ENCODE measurements at places on chromosomes 3 and 15.

DNA sequence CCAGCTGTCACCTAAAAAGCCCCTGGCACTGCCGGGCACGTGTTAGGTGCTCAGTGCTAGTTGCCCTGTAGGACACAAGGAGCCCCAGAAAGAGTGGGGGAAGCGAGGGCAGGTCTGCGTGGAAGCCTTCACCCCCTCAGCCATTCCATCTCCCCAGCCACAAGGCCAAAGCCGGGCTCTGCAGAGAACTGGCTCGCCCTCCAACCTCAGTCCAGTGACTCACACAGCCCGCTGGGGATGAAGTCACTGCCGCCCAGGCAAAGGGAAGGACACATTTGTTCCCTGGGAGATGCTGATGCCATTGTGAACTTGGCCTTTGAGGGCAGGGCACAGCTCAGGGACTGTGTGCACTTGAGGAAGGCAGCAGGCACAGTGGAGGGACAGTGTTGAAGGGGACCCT, 48.1 kb downstream of the IQSEC1 start:
- no peak for DNase-seq

GRCh38 chr15:45744236-45744589, 109.4 kb downstream of the SQOR start:
- no peak for DNase-seq

DNA sequence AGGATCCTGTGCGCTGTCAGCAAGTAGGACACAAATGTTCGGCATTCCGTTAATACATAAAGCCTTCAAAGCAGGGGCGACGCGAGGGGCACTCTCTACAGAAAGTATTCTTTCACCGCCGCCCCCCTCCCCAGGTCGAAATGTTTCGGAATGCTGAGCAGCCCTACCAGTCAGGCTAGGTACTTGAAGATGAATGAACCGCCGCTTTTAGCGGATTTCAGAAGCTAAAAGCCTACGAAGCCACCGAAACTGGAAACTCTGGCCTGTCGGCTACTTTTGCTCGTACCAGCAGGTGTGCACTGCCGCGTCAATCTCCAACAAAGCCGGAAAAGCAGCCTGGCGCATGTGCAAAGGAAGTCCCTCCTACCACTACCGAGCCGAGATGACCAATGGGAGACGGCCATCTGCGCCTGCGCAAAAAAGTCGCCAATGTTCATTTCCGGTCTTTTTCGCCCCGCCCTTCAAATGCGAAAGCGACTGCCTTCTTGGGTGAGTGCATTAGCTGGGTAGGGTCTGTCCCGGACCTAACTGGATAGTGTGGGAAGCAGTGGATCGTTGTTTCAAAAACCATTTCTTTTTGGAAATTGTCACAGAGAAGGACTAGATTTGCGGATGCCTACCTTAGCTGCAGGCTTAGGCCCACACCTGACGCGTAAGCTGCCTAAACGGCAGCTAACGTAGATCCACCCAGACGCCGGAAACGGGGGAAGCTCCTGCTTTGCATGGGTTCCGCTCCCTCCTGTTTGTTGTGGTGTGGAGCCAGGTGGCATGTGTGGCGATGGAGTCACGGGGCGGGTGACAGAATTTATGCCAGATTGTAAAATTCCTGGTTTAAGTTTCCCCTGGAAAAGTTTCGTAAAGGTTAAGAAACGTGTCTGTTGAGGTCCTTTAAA, at the start of gene WDR5B:
WDR5B (minus strand) TSS at position 301 of the 893 bp plus-strand sequence. CDS start 534 bp downstream, outside the sequence.
- DNase-seq, result no peak

GRCh38 chr15:66919421-66919820, 146.0 kb upstream of the SMAD3 start:
- no peak for DNase-seq

- no peak for DNase-seq
Measured at GRCh38 chr3:40312661-40313226, 3.2 kb downstream of the EIF1B start.

DNA sequence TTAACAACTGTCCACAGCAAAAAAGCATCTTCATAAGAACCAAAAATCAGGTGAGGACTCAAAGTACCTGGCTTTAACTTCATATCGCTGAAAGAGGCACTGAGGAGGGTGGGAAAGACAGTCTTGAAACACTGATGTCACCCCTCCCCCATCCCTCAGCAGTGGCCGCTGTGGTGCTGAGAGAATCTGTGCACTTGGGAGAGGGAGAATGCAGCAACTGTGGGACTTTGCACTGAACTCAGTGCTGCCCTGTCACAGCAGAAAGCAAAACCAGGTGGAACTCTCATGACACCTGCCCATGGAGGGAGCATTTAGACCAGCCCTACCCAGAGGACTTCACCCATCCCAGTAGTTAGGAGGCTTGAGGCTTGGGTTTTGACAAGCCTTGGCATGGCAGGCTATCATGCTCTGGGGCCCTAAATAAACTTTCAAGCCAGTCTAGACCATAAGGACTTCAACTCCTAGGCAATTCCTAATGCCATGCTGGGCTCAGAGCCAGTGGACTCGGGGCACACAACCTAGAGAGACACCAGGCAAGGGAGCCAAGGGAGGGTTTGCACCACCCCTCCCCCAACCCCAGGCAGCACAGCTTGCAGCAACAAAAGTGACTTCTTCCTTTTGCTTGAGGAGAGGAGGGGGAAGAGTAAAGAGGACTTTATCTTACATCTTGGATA, 6.1 kb upstream of the ZSCAN2 start:
- no peak for DNase-seq

DNA sequence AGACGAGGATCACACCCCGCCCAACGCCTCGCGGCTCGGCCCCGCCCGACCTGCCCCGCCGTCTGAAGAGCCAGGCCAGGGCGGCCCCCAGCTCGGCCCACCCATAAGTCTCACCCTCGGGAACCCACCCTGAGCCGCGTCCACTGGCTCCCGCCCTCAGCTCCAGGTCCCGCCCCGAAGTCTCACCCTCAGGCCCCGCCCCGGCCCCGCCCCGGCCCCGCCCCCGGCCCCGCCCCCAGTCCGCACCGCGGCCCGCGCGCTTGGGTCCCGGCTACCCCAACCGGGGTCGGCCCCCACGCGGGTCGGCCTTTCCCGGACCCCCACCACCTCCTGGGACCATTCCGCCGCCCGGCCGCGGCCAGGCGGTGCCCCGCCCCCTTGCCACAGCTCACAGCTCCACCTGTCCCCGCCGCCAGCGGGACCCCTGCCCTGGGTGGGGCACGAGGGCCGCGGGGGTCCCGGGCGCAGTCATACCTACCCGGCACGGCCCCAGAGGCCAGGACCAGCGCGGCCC, 489 bp downstream of the CSPG5 start:
- DNase-seq, result no peak

- DNase-seq, result no peak
Measured at GRCh38 chr3:42010530-42010929, 48.6 kb upstream of the ULK4 start.

- no peak for DNase-seq
Measured at GRCh38 chr15:86312486-86312885, 232.8 kb downstream of the AGBL1 start.

Data from caudate nucleus (tissue), 63 donors.